ENCODE measurements at places on chromosomes 7 and 10.

DNA sequence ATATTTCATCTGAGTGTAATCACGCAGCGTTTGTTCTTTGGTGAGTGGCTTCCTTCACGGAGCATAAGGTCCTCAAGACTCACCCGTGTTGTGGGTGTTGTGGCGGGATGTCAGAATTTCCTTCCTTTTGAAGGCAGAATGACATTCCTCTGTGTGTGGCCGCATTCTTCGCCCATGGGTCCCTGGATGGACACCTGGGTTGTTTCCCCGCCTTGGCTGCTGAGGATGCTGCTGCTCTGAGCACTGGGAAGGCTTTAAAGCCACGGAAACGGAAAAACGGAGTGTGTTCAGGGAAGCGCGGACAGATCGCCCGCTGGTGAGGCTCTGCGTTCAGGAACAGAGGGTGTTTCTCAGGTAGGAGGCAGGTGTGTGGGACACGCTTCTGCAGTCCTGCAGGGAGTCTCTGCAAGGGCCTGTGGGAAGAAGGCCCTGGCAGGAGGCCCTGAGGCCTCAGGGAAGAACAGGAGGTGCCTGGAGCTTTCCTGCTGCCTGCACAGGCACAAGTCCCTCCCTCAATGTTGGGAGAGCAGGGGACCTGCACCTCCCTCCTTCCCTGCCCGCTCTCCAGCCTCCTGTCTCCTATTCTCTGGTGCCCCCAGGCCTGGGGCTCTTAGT is 35.7 kb upstream of the SHH start:
- no peak for DNase-seq

GRCh38 chr7:24652251-24652939 is 79.1 kb downstream of the PALS2 start:
- DNase-seq: no peak

GRCh38 chr10:74708246-74708645 is 118.2 kb upstream of the KAT6B start:
- DNase-seq: no peak

- DNase-seq: no peak
These were observed 138.7 kb downstream of the GNAI1 start for GRCh38 chr7:80273327-80273726.

GRCh38 chr10:119602241-119603095 is 5.7 kb upstream of the TIAL1 start:
- peak; percentile 84 for DNase-seq

GRCh38 chr7:1078985-1079384 is 8.9 kb upstream of the GPER1 start:
- DNase-seq: no peak

DNA sequence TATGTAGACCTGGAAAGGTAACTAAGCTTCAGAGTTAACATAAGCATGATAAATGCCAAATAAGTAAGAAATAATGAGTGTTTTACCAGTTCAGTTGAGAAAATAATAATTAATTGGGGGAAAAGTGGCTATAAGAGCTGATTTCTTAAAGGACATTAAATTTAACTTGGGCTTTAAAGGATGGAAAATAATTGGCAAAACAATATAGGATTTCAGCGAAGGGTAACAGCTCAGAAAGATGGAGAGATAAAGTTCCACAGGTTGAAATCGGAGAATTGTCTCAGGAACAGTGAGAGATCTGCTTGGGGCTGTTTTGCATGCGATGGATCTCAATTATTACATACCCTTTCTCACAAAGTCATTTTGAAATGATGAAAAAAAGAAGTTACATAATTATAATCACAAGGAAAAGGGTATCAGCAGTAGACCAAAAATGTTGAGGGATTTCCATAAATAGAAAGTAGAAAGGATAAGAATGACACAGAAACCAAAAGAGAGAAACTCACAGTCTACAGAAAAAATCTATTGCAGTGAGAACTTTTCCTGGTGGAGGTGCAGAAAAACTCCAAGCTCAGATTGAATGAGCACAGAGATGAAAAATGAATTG is 40.1 kb upstream of the ITGB8 start:
- no peak for DNase-seq

DNA sequence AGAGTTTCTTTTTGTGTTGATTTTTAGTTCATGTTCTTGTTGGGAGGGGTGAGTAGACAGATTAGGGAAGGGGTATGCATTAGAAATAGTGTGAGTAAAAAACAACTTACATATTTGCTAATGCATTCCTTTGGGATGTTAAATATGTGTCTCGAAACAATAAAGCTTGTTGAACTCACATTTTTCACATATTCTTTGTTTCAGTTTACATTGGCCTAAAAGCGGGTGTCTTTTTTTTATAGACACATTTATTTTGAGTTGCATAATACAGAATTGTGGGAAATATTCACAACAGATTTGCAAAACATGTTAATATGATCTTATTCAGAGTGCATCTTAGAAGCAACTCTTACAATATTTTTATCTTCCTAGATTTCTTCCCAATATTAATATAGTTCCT is 337.5 kb upstream of the CNTNAP2 start:
- no peak for DNase-seq

- no peak for DNase-seq
These were observed 370.7 kb downstream of the PPP1R3A start for GRCh38 chr7:113548137-113548536.

GRCh38 chr10:30189238-30189580 is 129.8 kb upstream of the JCAD start:
- DNase-seq: no peak

- DNase-seq: no peak
These were observed 792.0 kb downstream of the TYW1 start for GRCh38 chr7:67788669-67789068.

DNA sequence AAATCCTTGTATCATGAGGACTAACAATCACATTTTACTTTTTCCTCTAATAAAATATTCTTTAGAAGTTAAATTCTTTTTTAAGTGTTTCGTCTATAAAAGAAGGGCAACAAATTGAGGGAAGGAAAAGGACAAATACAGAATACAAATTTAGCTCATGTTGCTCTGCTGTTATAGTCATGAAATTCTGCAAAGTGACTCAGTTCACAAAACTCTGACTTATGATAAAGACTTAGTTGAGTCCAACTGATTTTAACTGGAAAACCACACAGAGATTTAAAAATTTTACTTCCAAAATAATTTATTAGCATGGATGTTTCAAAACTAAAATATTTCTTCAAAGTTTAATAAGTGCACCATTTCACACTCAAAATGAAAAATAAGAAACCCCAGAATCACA is 75.0 kb upstream of the GPR22 start:
- DNase-seq: no peak

DNA sequence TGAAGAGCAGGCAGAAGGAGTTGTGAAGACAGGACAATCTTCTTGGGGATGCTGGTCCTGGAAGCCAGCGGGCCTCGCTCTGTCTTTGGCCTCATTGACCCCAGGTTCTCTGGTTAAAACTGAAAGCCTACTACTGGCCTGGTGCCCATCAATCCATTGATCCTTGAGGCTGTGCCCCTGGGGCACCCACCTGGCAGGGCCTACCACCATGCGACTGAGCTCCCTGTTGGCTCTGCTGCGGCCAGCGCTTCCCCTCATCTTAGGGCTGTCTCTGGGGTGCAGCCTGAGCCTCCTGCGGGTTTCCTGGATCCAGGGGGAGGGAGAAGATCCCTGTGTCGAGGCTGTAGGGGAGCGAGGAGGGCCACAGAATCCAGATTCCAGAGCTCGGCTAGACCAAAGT is 1.5 kb downstream of the CHPF2 start:
- no peak for DNase-seq

DNA sequence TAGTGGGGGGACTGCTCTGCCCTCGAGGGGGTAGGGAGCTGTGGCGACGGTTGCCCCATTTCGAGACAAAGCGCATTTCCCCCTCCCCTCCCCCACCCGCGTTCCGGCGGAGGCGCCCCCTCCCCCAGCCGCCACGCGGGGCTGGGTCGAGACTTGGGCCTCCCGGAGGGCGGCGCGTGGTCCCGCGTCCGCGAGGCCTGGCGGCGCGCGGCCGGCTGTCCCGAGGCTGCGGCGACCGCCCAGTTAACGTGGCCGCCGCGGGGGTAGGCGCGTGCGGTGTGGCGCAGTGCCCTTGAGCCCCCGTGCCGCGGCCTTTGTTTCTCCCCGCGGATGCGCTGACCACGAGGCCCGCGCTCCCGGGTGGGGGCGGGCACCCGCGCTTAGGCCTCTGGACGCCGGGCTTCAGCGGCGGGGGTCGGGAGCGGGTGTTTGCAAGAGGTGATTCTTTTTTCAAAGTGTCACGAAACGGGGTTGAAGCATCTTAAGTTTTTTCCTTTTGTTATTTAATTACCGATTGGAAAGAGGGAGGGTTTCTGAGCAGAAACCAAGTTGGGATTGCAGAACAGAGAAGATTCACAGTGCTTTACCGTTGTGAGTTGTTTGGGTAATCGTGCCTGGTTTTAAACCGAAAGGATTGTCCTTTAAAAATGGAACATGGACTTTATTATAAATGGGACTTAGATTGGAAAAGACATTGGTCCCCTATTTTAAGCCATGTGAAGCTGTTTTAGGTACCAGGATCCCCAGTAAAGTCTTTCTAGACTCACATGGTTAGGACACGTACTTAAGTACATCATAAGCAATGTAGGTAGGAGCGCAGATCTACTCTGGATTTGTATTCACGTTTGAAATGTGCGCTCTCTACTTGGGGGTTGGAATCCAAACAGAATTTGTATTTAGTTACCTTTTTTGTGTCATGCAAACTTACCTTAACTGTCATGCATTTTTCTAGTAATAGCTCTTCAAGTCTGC is 760 bp downstream of the CBX3 start:
- DNase-seq: peak; percentile 86

DNA sequence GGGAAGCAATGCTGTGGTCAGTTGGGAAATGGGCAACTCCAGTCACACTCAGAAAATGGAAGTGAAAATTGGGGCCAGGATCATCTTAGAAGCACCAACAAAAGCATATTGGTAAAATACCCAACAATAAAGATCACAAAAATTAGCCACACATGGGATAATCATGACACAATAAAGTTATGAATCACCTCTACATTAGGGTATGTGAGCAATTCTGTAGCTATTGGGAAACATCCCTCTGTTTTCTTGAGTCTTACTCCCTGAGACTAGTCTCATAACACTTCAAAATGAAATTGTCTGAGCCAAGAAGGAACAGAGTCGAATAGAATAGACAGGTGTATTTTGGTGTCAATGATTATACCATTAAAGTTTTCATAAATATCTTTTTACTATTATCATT is 178.3 kb downstream of the DYNC1I1 start:
- DNase-seq: no peak

GRCh38 chr10:117246997-117247671 is 6.2 kb downstream of the SLC18A2 start:
- no peak for DNase-seq

DNA sequence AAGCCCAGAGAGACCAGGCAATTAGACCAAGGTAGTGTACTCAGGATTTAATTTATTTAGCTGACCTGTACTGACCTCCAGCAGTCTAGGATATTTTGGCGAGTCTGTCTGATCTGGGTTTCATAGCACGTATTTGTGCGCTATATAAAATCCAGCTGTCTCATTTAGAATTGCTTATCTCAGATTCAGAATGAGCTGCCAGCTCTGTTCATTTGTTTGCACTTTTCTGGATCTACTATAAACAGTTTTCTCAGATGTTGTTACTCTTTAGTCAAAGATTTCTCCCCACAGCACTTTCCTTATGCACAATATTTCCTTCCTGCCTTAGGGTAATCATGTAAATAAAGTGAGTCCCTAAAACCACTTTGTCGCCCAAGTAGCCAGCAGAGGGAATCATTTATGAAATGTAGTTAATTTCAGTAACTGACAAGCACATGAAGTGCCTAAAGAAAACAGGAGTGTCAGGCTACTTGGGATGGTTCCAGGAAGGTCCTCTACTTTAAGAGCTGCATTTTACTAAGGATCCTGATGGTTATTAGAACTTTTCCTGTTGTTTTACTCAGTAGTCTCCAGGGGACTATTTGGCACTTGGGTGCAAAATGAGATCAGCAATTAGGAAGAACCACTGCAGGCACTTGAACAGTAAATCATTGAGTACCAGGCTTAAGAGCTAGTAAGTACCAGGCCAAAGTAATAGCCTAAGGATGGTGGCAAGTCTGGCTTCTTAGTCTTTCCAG is 226.4 kb downstream of the TWIST1 start:
- no peak for DNase-seq

GRCh38 chr7:105791926-105792325 is 84.5 kb downstream of the ATXN7L1 start:
- DNase-seq: no peak

- peak; percentile 22 for DNase-seq
These were observed 132.7 kb upstream of the MDFIC start for GRCh38 chr7:114789161-114789560.

DNA sequence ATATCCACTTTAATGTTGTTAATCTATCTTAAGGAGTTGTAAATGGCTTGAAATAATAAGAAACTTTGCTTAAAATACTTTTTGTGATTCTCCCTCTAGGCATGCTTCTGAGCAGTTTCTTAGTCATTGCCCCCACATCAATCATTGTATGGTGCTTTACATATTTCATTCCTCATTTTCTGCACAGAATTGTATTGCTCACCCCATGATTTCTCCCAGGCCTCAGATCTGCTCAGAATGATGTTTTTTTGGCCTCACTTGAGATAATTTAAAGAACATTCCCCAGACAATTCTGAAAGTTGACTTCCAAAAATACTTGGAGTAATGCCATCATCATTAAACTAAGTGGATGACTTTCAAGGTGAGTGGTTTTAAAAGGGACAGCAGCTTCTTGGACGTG is 82.1 kb upstream of the PRPS1L1 start:
- no peak for DNase-seq

DNA sequence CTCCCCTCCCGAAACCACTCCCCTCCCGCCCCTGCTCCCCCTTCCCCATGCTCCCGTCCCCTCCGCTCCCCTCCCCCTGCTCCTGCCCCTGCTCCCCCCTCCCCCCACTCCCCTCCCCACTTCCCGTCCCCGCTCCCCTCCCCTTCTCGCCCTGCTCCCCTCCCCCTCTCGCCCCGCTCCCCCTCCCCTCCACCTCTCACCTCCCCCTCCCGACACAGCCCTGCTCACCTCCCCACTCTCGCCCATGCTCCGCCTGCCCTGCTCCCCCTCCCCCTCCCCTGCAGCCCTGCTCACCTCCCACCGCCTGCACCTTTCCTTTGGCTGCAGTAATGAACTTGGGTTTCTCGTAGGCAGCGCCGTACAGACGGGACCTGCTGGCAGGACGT is 49.9 kb upstream of the NKX6-2 start:
- DNase-seq: no peak

- no peak for DNase-seq
These were observed 678.4 kb downstream of the PHTF2 start for GRCh38 chr7:78476851-78477405.

- peak; percentile 27 for DNase-seq
These were observed 232.0 kb downstream of the SH2D4B start for GRCh38 chr10:80769700-80770160.

All from activated CD4-positive, alpha-beta T cell treated with anti-CD3 and anti-CD28 coated beads, Interleukin-2, amount 10 ng/mL, durations not matched to agents 24 days and 14 days (primary cell).